ENCODE measurements at places on chromosomes 5 and 9. TPM values are rescaled to one million over a fixed set of nuclear protein-coding genes. Genes with fewer than 3 reads are reported as not detected.

PCDHGB4 gene
- 5.5 TPM for total RNA-seq

PCDHA9 gene
- total RNA-seq: not detected

SPINK7 gene
- total RNA-seq: not detected

CCDC180 gene
- 6.6 TPM for total RNA-seq

DBH gene
- 0.09 TPM for total RNA-seq

KCNV2 gene
- not detected for total RNA-seq

DNA sequence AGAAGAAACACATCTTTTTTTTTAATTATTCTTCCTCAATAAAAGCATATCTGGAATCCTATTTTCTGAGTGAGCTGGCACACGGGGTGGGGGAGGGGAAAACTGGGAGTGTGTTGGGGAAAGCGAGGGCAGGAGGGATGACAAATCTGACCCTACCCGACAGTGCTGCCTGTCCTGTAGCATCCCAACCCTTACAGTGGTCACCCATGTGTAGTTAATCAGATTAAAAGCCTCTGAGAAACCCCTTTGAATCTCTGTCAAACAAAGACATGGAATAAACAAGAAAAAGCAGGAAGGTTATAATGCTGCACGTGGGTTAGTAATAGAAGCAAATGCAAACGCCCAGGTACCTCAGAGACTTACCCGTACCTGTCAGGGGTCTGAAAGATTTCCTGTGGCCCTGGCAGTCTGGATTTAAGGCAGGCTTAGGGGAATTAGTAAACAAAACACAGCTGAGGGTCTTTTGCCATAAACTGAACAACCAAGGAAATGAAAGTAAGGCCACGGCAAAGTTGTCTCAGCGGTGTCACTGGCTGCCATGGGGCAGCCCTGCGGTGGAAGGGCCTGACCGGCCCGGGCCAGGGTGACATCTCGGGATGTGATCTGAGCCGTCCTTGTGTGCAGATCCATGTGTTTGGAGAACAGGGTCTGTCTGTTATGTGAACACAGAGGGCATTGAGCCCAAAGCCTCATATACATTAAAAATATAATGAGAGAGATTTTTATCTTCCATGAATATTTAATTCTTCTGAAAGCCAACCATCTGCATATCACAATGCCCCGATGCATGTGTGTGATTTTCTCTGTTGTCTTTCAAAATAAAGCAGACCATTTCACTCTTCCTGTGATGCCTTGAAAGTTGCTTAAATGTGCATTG, 308.2 kb downstream of the ZNF608 start:
- DNase-seq: no peak

GRCh38 chr9:100443781-100444768, 17.1 kb downstream of the MSANTD3 start:
- no peak for DNase-seq

DNA sequence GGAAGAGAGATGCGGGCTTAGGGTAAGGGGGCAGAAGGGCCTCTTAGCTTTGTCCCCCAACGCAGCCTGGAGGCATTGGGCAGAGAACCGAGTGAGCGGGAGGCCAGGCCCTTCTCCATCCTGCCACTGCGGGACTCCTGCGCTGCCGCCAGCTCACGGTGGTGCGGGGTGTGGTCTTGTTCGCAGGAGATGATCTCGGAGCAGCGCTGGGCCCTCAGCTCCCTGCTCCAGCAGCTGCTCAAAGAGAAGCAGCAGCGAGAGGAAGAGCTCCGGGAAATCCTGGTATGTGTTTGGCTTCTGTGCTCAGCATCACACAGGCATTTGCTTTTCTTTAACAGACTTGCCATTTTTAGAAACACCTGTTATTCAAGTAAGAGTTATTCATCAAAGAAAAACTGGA, 41.3 kb downstream of the LRSAM1 start:
- no peak for DNase-seq

GRCh38 chr9:121679901-121680635, 28.6 kb downstream of the DAB2IP start:
- DNase-seq: no peak

DNA sequence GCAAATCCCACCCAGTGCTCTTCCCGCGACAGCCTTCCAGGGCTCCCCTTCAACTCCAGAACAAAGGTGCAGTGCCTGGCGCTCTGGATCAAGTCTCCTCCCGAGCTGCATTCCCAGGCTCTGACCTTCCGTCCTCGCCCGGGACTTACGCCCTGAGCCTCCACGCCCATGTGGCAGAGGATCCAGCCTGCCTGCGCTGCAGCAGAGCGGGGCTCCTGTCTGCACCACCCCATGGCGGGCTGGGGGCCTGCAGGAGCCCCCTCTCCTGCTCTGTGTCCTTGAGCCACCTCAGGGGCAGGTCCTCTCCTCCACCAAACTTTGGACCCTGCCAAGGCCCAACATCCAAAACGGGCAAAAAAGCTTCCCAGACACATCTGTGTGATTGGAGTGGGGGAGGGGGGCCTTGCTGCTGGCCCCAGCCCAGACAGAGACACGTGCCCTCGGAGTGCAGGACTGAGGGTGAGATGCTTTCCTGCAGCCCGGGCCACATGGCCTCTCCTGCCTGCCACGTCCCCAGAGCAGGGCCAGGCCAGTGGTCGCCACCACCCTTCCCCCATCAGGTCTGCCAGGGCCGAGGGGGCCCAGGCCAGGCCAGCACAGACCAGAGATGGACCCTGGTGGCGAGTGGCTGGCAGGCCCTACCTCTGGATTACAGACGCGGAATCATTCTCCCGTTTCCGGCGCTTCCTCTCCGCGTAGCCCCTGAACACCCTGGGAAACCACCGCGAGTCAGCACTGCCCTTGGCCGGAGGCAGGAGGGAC, 4.4 kb downstream of the NSMF start:
- peak; percentile 73 for DNase-seq

GRCh38 chr9:108397286-108397685, 458.5 kb downstream of the ACTL7B start:
- no peak for DNase-seq

GRCh38 chr5:135478938-135479337, 26.8 kb upstream of the TIFAB start:
- no peak for DNase-seq

GRCh38 chr9:91949946-91950664, at the start of gene ROR2:
TSS of gene ROR2 (minus strand) at chr9:91950228.
- DNase-seq: peak; percentile 65

DNA sequence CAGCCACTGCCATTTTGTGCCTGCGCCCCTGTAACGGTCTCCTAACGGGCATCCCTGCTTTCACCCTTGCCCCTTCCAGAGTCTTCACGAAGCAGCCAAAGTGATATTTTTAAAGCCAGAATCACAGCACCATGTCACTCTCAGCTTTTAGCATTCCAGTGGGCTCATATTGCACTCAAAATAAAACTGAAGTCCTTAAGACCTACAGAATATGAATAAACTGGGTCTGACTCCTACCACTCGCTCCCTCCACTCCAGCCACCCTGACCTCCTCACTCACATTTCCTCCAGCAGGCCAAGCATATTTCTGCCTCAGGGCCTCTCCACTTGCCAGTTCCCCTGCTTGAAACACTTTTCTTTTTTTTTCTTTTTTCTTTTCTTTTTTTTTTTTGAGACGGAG, 2.4 kb upstream of the PDLIM7 start:
- no peak for DNase-seq

- DNase-seq: no peak
These were observed 72.5 kb downstream of the AUH start for GRCh38 chr9:91289244-91289643.

- DNase-seq: no peak
These were observed 348.8 kb downstream of the HTR1A start for GRCh38 chr5:63613442-63613841.

DNA sequence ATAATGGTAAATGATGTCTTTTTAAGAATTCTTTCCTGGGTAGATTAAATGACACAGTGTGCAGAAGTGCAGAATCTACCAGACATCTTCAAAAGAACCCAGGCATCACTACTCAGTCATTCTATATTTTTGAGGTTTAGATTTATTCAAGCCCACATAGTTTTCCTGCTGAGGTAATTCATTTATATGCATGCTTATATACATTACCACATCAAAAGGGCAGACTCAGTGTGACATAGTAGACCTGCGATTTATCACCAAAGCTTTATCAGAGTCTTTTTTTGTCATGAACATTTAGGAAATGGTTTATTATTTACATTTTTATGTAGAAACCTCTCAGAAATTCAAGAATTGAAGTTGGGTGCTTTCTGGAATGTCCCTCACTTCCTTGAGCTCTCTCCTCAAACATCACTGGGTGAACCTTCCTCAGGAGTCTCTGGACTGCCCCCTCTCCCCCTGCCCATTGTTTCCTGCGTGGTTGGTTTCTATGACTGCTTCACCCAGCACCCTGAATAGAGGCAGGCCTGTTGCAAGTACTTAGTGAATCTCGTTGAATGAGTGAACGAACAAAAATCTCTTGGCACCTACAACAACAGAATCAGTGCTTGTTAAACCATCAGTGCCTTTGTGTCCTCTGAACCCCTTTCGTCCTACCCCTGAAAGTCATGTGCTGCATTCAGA, 42.5 kb downstream of the ADAMTS16 start:
- DNase-seq: no peak
